OCI-LY7 (cell line): ENCODE measurements at places on chromosomes 3 and 15.

GRCh38 chr3:179819379-179819778, 166.5 kb downstream of the USP13 start:
- no peak for DNase-seq

- DNase-seq, result no peak
These were observed 179.9 kb downstream of the ZIC1 start for GRCh38 chr3:147589016-147589415.

DNA sequence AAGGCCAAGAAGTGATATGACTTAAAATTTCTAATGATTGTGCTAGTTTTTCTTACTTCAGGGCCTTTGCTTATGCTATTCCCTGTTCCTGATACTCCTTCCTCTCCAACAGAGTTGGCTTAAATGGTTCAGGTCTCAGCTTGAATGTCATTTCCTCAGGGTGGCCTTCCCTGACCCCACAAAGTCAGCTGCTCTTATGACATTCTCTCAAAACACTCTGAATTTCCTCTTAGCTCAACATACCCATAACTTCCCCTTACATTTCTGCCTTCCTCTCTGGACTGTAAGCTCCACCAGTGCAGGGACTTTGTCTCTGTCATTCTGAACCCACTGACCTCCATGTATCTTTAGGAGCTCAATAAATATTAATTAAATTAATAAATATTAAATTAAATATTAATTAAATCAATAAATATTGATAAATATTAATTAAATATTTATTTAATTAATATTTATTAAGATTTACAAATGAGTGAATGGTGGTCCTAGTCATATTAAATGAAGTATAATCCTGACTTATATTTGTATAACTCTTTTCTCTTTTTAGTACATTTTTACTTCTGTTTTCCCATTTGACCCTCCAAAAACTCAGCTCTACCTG, 17.9 kb upstream of the TMCC1 start:
- DNase-seq, result no peak

DNA sequence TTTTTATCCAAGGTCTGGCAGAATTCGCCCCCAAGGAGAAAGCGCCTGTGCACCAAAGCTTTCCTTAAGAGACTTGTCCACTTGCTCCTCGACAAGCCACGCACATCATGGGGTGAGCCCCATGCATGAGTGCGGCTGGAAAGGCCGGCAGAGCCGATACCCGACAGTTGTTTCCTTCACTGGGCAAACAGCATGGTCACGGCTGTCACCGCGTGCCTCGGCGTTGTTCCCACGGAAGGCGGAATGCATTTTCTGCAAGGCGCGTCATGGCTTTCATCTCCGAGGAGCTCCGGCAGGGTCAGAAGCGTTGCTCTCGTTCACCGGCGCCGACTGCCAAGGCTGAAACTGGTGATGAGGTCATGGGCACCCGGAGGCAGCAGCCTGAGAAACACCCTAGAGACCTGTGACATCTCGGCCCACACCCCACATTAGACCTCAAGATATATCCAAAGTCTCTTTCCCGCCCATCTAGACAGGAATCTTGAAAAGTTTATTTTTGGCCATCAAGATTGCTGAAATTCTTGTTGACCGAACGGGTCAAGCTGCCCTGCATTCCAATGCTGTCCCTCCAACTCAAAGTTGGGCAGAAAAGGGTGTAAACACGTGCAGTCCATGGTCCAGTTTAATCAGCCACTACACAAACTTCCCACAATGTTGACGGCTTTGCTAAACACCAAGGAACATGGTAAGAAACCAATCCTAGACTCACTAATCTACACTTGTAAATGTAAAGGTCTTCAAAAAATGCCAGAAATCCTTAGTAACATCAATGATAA, 604 bp upstream of the TJP1 start:
- DNase-seq, result no peak
